ENCODE measurements at places on chromosomes 6 and 20. TPM values are rescaled to one million over a fixed set of nuclear protein-coding genes. Genes with fewer than 3 reads are reported as not detected.

ZNF133 gene
- 11.8 TPM for total RNA-seq

GJA1 gene
- total RNA-seq = not detected

NMBR gene
- not detected for total RNA-seq

DEFB119 gene
- not detected for total RNA-seq

GPSM3 gene
- 309 TPM for total RNA-seq

SLC17A2 gene
- not detected for total RNA-seq

ADAT2 gene
- total RNA-seq = 10.5 TPM

RIPPLY2 gene
- total RNA-seq = not detected

TRIM15 gene
- total RNA-seq = not detected

TOX2 gene
- total RNA-seq = 0.64 TPM

TSPYL4 gene
- total RNA-seq = 22.3 TPM

DEFB132 gene
- not detected for total RNA-seq

DNA sequence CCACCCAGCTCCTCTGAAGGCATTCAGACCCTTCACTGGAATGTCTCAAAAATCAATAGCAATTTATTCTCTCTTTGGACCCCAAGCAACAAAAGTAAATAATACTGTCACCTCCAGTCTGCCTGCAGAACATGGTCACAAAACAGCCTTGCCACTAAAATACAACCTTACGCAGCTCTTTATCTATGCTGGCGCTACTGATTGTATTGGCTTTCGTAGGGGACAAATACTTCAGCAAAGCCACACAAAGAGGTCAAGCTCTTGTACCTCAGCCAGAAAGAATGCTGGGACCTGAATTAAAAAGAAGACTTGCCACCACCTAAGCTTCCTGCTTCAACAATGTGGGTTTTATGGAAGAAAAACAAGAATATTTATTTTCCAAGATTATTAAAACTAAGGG lies 57.2 kb downstream of the PRKN start:
- no peaks in the 10 kb centered on the region for H3K4me1 ChIP-seq
- no peaks in the 10 kb centered on the region for H3K27me3 ChIP-seq
- no peaks in the 10 kb centered on the region for H3K36me3 ChIP-seq
- DNase-seq = no peak
- H3K4me3 ChIP-seq = no peak overlapping the region

GRCh38 chr20:56634735-56635385 lies 5.8 kb downstream of the TFAP2C start:
- peaks cover 16% of the 10 kb centered on the region for H3K27me3 ChIP-seq
- DNase-seq = no peak
- H3K4me1 ChIP-seq = peaks cover 1% of the 10 kb centered on the region
- no peak overlapping the region for H3K4me3 ChIP-seq

GRCh38 chr6:130307752-130308361 lies 58.0 kb upstream of the TMEM200A start:
- no peak for DNase-seq
- no peaks in the 10 kb centered on the region for H3K27me3 ChIP-seq
- no peak overlapping the region for H3K4me3 ChIP-seq
- no peaks in the 10 kb centered on the region for H3K4me1 ChIP-seq
- no peak overlapping the region for H3K27ac ChIP-seq

- H3K27me3 ChIP-seq = no peaks in the 10 kb centered on the region
- H3K36me3 ChIP-seq = no peaks in the 10 kb centered on the region
- peak; percentile 18 for DNase-seq
- H3K4me1 ChIP-seq = no peaks in the 10 kb centered on the region
- no peak overlapping the region for H3K27ac ChIP-seq
Observed at GRCh38 chr6:11653028-11653583, 115.6 kb downstream of the TMEM170B start.

- no peak overlapping the region for H3K27ac ChIP-seq
- H3K4me3 ChIP-seq = no peak overlapping the region
- H3K36me3 ChIP-seq = no peaks in the 10 kb centered on the region
- no peaks in the 10 kb centered on the region for H3K27me3 ChIP-seq
- peak; percentile 45 for DNase-seq
Observed at GRCh38 chr6:131519670-131520436, 53.2 kb upstream of the ARG1 start.

DNA sequence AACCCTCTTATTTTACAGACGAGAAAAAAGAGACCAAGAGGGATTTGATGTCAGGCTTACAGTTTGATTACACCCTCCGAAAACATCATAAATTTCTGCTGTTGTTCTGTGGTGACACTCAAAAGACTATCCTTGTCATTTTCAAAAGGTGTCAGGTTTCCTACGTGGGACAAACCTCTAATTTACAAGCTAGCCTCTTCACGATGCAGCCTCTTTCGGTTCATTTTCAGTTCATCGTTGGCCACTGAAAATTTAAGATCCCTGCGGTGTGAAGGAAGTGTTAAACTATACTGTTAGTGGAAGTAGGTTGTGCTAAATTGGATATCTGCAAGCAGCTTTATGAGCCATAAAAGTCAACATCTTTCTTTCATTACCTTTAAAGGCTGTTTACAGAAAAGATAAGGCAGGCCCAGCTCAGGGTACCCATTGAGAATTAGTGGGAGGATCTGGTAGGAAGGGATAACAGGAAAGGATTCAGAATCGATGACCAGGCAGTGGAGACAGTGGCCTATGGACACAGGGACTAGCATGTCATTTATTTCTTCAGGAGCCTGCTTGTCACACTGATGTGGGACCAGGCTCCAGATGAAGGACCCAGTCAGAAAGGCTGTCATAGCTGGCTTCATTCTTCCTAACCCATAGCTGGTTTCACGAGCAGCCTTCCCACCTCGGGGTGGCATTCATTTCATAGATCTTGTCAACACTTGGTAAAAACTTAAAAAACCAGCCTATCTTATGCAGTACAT lies 329.1 kb upstream of the SOX4 start:
- DNase-seq = no peak
- no peak overlapping the region for H3K27ac ChIP-seq
- H3K4me1 ChIP-seq = no peaks in the 10 kb centered on the region
- H3K4me3 ChIP-seq = no peak overlapping the region

- peaks cover 48% of the 10 kb centered on the region for H3K4me1 ChIP-seq
- no peak overlapping the region for H3K27ac ChIP-seq
- no peaks in the 10 kb centered on the region for H3K36me3 ChIP-seq
Observed at GRCh38 chr6:14635195-14635594, 517.6 kb downstream of the CD83 start.

- H3K27me3 ChIP-seq = no peaks in the 10 kb centered on the region
- no peak for DNase-seq
- no peak overlapping the region for H3K4me3 ChIP-seq
- no peak overlapping the region for H3K27ac ChIP-seq
- H3K4me1 ChIP-seq = no peaks in the 10 kb centered on the region
- H3K36me3 ChIP-seq = peaks cover 5% of the 10 kb centered on the region
Observed at GRCh38 chr20:3276680-3277015, 37.7 kb upstream of the SLC4A11 start.

- DNase-seq = no peak
- H3K27me3 ChIP-seq = no peaks in the 10 kb centered on the region
- no peaks in the 10 kb centered on the region for H3K4me1 ChIP-seq
- H3K27ac ChIP-seq = no peak overlapping the region
- H3K4me3 ChIP-seq = no peak overlapping the region
Observed at GRCh38 chr6:83119742-83120300, 52.4 kb downstream of the DOP1A start.

GRCh38 chr6:13563009-13563408 lies 11.4 kb upstream of the SIRT5 start:
- H3K27me3 ChIP-seq = no peaks in the 10 kb centered on the region
- H3K4me1 ChIP-seq = no peaks in the 10 kb centered on the region
- H3K4me3 ChIP-seq = no peak overlapping the region
- no peak overlapping the region for H3K27ac ChIP-seq
- H3K36me3 ChIP-seq = no peaks in the 10 kb centered on the region
- DNase-seq = no peak

DNA sequence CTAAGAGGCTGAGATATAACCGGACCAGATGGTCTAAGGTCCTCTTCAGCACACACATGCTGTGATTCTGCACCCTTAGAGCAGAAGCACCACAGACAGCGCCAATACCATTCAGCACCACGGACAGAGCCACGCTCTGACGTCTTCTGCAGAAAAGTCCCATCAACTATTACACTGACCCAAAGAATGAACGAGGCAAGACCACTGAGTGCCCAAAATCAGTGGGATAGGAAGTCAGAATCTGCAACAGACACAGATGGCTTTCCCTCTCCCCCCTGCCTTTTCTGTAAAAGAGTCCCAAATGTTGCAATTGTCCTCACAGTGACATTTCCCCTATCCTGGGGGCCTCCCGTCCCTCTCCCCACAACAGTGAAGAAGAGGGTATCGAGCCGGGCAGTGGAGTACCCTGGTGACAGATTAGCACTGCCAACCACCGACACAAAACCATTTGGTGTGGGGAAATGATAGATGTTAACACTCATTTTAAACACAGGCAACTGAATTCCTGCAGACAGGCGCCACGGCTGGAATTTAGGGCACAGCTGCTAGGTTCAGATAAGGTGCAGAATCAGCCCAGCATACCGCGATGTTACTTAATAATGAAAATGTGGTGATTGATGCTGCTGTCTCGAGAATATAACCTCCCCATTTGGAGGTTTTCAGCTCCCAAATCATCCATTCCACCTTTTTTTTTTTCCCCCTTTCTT lies 66.6 kb upstream of the CTNNBL1 start:
- no peak overlapping the region for H3K4me3 ChIP-seq
- no peak for DNase-seq
- H3K27ac ChIP-seq = no peak overlapping the region
- H3K4me1 ChIP-seq = no peaks in the 10 kb centered on the region
- H3K36me3 ChIP-seq = no peaks in the 10 kb centered on the region
- peaks cover 9% of the 10 kb centered on the region for H3K27me3 ChIP-seq

GRCh38 chr6:49909563-49909962 lies 43.2 kb upstream of the CRISP1 start:
- DNase-seq = no peak
- H3K36me3 ChIP-seq = no peaks in the 10 kb centered on the region
- no peaks in the 10 kb centered on the region for H3K4me1 ChIP-seq
- no peak overlapping the region for H3K27ac ChIP-seq
- no peaks in the 10 kb centered on the region for H3K27me3 ChIP-seq
- H3K4me3 ChIP-seq = no peak overlapping the region

- peaks cover 22% of the 10 kb centered on the region for H3K4me1 ChIP-seq
- no peaks in the 10 kb centered on the region for H3K36me3 ChIP-seq
- H3K4me3 ChIP-seq = no peak overlapping the region
- peak; percentile 21 for DNase-seq
Observed at GRCh38 chr20:19976595-19977372, 40.4 kb upstream of the NAA20 start.

GRCh38 chr6:10687582-10687981 lies 6.8 kb downstream of the C6orf52 start:
- DNase-seq = no peak
- H3K4me1 ChIP-seq = no peaks in the 10 kb centered on the region
- H3K27ac ChIP-seq = no peak overlapping the region
- no peaks in the 10 kb centered on the region for H3K36me3 ChIP-seq
- H3K27me3 ChIP-seq = no peaks in the 10 kb centered on the region

DNA sequence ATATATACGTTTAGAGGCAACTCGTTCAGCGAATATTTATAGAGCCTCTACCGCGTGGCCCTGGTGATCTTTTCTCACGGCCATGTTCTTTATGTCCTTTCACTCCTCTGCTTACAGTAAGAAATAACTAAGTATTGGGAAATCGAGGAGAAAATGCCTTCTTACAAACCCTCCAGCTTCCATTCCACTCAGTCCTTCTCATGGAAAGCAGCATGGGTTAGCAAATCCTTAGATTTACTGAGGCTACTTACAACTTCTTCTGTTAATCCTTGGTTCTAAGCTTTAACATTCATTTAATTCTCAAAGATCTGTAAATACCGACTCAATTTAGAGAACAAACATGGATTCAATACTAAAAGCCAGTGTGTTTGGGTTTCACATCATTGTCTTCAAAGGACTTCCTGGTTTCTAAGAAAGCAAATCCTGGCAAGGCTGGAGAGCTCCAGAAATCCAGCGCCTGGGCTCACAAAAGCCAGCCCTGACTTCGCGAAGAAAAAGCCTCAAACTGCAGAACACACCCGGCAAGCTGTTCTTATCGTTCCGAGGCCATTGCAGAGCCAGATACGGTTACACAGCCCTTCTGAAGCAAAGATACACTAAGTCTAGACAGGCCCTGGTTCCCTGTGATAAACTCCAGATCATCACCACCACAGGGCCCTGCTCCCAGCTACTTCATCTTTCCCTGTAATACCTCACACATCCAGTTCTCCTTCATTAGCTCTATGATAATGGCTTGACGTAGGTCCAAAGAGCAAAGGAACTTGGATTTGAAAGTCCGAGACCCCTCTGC lies 19.2 kb downstream of the AGPAT4 start:
- no peaks in the 10 kb centered on the region for H3K27me3 ChIP-seq
- no peak for DNase-seq
- no peak overlapping the region for H3K4me3 ChIP-seq
- H3K36me3 ChIP-seq = no peaks in the 10 kb centered on the region

DNA sequence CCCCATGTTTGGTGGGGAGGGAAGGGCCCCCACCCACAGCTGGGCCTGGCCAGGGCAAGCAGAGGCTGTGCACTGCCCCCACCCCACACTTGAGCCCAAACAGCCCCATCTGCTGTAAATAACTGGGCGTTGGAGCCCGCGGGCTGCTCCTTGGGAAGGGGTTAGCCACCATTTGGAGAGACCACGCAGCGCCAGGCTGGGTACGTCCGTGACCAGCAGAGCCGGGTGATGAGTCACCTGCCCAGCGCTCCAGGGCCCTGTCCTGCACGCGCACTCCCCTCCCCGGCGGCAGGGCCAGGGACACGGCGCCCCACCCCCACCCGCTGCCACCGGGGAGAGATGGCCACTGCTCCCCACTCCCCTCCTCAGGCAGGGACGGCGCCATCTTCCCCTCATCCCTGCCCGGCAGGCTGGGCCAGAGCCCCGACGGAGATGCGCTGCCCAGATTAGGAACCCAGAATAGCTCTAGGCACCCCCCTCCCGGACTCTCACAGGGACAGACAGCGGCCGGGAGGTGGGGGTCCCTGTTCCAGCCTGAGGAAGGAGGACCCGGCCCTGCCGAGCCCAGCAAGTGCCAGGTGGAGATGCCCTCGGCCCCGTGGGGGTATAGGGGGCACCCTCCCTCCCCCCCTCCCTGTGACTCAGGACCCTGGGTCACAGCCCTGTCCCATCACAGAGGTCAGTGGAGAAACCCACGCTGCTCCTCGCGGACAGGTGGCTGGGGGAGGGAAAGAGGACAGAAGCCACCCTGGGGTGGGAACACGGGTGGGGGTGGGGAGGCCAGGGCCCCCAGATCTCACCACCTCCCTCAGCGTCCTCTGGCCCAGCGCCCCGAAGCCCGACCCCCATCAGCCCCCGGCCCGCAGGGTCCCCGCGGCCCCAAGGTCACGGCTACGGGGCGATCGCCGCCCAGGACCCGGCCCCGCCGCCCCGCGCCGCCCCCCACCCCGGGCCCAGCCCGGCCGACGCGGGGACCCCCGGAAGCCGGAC lies 642 bp downstream of the EEF1A2 start:
- no peak overlapping the region for H3K27ac ChIP-seq

DNA sequence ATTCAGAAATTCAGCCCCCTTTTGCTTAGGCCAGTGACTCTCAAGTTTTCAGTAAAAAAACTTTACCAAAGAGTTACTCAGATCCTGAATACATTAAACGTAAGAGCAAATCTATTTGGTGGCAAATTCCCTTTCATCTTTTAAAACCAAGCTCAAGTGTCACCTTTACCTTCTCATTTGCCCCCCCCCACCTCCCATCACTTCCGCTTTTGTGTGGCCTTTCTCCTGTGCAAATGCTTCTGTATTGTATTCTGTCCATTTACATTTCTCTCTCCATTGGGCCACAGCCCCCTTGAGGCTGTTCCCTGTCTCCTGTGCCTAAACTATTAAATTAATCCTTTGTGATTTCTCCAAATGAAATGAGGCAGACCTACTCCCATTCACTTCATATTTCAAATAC lies 1.9 kb downstream of the NOL7 start:
- H3K36me3 ChIP-seq = peaks cover 45% of the 10 kb centered on the region
- H3K4me3 ChIP-seq = no peak overlapping the region
- H3K27me3 ChIP-seq = no peaks in the 10 kb centered on the region
- DNase-seq = no peak
